ENCODE measurements at places on chromosomes 3 and 15.

DNA sequence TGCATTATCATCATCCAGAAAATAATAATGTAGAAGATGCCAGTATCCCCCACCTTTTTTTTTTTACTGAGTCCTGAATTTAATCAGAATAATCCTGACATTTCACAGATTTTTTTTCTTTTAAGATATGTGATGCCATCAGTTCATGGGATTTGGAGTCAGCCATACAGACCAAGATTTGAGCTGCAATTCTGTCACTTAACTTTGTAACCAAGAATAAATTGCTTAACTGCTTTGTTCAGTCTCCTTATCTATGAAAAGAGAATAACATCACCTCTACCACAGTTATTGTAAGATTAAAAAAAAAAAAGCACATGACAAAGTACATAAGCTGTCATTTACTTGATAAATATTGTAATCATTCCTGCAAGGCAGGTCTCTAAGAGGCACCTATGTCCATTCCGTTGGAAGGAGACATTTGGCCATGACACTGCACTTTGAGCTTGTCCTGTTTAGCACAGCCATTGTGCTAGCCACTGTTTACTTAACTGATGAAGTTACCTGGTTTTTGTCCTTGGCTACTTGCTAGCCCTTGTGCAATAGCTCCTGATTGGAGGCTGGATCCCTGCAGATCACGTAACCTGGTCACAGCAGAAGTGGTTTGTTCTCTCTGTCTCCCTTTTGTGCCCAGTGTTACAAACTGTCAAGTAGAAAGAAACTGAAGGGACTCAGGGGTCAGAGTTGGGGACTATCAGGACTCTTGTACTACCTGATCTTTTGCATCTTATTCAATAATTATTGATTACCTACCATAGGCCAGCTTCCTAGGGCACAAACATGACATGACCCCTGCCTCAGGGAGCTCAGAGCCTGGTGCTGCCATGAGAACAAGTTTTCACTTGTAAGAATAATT, 306.0 kb downstream of the WDR72 start:
- DNase-seq: no peak

- no peak for DNase-seq
These were observed 90.5 kb upstream of the CTDSPL start for GRCh38 chr3:37770938-37771918.

DNA sequence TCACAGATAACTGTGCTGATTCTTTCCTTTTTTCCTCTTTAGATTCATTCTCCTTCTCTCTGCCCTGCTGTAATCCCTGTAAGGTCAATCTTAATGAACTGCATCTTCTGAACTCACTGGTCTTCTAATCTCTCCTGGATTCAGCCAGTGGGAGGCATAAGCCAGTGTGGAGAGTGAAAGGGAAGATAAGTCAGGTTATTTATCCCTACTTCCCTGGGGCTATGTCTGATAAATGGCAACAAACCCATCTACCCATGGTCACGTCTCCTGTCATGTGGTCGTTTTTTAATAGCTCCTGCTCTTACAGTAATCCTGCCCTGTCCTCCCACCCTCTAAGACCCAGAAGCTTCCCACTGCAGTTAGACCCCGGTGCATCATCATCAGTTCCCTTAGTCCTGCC, 199.6 kb upstream of the NAALADL2 start:
- no peak for DNase-seq

DNA sequence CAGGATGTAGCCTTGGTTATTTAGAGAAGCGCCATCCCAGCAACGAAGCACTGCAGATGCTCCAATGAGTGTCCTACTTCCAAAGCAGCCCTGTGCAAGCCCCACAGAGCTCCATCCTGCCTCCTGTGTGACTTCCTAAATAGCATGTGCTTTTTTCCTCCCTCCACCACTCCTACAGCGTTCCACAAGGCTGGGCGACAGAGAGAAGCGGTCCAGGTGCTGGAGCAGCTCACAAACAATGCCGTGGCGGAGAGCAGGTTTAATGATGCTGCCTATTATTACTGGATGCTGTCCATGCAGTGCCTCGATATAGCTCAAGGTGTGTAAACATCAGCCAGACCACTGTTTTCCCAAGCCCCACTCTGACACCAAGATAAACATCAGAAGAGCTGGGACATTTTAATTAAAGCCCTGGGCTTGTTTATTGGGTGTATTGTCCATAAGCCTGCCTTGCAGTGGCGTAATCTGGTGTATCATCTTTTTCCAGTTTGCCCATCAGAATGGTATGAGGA, 22.2 kb upstream of the RHO start:
- no peak for DNase-seq

- no peak for DNase-seq
These were observed 78.2 kb upstream of the TJP1 start for GRCh38 chr15:29900237-29901189.

DNA sequence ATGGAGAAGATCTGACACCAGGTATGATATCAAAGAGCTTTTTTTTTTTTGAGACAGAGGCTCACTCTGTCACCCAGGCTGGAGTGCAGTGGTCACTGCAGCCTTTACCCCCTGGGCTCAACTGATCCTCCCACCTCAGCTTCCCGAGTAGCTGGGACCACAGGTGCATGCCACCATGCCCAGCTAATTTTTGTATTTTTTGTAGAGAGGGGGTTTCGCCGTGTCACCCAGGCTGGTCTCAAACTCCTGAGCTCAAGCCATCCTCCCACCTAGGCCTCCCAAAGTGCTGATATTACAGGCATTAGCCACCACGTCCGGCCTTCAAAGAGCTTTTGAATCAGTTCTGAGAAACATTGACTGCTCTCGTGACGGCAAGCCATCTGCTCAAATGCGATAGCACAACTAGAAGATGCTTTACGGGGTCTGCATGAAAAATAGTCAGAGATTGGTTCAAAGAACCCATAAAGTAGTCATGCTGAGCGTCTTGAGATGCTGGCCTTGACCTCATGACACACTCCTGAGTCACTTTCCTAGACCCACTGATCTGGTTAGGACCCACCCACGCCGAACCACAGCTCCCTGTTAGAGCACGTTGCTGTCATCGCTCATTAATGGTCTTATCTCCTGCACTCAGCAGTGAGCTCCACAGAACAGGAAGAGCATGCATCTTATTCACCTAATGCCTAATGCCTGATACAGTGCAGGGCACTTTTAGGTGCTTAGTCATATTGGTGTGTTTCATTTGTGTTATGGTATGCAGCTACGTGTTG, 57.0 kb upstream of the NR2F2 start:
- DNase-seq: no peak

DNA sequence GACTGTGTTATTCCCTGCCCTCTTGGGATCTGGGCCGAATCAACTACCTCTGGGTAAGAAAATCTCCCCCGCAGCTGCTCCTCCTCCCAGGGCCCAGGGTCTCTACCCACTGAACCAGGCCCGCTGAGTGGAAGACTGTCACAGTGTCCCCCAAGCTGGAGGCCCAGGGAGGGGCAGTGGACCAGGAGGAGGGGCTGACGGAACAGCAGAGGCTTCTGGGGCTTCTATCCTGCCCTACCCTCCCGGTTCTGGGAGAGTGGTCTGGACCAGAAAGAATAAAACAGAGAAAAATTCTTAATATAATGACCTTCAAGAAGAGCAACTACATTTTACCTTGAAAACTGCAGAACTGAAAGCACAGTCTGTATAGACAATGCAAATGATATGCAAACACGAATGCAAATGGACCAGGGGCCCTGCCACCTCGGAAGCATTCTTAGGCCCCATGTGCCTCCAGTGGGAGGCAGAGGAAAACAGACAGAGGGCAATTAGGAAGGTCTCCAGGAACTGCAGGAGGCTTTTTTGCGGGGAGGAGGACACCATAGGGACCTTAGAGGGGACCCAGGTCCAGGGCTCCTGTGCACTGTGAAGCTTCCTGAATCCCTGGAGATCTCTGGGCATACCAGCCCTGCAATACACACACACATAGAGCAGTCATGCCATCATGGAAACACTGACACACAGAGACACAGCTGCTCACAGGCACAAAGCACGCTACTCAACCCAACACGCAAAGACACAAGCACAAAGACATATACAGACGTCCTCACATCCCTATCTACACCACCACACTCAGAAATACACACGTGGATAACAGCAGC, 12.3 kb downstream of the MEGF11 start:
- peak; percentile 74 for DNase-seq

- peak; percentile 58 for DNase-seq
These were observed 48.5 kb downstream of the EFHB start for GRCh38 chr3:19885468-19885867.

GRCh38 chr15:91049378-91050127, 27.2 kb upstream of the VPS33B start:
- peak; percentile 56 for DNase-seq

GRCh38 chr3:94159062-94159828, 96.4 kb downstream of the NSUN3 start:
- no peak for DNase-seq

DNA sequence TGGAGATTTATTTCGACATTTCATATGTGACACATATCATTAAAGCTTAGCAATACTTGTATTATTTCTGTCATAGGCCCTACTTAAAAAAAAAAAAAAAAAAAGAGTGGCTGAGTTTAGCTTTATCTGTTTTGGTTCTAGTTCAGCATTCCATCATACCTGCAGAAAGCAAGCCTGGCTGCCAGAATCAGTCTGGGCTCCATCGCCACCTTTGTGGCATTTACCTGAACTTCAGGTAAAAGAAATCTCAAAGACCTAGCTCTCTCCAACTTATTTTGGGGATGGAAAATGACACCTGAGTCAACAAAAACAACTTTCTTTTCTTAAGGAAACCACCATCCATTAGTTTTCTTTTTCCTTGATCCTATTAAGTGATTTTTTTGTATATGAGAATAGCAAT, 82.1 kb downstream of the NEK10 start:
- DNase-seq: peak; percentile 5

GRCh38 chr3:359672-360071, 163.1 kb downstream of the CHL1 start:
- no peak for DNase-seq

DNA sequence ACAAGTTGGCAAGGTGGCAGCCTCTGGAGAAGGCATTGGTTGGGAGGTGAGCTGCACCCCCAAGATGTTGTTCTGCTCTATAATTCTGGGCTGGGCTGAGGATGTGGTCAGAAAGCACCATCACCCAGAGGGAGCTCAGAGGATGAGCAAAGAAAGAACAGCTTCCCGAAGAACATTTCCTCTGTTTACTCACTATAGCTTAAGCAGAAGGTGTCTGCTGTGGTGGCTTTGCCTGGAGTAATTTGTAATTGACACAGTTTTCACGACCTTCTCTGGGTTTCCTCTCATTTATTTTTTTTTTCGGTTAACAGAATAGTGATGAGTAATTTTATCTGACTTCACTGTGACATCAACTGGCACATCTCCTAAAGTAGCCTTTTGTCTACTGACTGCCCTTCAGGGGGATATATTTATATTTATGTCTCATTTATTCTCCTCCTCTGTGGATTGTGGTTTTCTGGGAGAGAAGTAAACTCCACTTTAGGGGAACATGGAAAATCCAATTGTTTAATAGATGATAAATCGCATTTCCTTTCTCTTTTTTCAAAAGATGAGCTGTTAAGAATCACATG, 49.5 kb upstream of the ABHD17C start:
- no peak for DNase-seq

DNA sequence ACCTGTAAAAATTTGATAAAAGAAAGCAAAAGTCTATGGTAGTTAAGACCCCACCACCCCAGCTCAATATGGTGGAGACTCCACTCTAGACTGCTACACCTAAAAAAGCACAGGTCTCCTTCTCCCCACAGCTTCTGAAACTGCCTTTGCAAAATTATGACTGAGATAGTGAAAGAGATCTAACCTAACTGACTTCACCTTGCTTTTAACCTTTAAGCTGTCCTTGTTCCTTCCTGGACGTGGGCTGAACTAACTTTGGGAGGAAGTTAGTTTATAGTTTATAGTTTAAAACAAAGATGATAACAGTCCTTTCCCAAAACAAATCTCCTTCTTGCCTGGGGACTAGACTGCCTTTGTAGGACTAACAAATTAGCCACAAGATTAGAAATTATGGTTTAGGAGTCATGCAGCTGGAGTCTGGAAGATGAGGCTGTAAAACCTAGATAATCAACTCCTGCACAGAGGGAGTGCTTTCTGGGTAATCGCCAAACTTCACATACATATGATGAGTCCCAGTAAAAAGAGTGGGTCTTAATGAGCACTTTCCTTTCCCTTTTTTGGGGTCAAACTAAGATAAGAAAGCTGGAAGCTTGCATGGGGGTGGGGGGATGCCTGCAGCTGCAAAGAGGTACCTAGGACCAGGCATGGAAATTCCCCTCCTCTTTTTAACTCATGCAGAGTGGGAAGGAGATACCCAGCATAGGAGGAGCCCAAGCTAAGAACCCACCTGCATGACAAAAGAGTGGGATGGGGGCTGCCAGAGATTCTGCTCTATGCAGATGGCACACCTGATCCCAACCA, 17.5 kb downstream of the CCR8 start:
- no peak for DNase-seq

DNA sequence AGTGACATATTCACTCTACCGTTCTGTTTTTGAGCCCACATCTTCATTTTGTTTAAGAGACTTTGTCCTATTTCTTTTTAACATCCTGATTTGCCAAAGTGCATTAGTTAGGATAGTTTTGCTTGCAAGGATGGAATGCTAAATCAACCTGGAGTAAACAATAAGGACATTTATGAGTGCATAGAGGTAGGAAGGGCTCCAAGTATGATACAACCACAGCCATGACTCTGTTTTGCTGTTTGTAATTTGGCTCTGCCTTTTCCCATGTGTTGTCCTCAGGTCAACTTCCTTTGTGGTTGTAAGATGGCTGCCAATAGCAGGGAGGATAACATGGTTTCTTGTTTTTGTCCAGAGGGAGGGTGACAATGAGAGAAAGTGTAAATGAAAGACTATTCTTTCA, 66.4 kb upstream of the GOLIM4 start:
- DNase-seq: no peak

DNA sequence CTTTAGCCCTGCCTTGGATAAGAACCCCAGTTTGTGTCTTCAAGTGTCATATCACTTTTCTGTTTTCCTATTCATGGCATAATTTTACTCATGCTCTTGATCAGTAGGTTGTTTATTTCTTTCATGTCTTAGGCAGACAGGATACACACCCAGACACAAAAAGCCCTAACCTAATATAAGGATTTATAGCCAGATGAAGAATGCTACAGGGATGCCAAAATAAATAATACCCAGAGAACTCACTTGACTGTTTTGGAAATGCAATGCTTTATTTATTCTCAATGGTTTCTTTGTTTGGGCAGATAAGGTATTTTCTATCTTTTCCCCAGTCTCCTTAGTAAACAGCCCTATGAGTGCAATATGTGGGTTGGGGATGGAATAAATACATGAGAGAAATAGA, 424.0 kb upstream of the PDZRN3 start:
- DNase-seq: no peak

All from H7 (cell line).